ENCODE measurements at places on chromosomes 16 and 17.

DNA sequence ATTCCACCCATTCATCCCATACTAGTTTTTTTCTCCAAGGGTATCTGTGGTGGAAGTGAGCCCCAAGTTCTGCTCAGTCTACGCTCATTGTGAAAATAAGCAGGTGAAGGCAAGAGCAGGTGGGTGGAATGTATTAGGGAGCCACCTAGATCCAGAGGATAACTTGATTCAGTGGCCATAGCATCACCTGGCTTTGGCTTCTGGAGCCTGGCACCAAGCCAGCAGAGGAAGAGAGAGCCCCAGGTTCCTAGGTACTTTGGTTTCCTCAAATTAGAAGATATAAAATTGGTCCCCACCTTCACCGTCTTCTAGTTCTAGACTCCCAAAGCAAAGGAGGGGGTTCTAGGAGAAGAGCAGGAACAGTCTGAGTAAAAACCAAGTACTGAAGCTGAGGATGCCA, 4.1 kb downstream of the FXR2 start:
- no peak for DNase-seq

DNA sequence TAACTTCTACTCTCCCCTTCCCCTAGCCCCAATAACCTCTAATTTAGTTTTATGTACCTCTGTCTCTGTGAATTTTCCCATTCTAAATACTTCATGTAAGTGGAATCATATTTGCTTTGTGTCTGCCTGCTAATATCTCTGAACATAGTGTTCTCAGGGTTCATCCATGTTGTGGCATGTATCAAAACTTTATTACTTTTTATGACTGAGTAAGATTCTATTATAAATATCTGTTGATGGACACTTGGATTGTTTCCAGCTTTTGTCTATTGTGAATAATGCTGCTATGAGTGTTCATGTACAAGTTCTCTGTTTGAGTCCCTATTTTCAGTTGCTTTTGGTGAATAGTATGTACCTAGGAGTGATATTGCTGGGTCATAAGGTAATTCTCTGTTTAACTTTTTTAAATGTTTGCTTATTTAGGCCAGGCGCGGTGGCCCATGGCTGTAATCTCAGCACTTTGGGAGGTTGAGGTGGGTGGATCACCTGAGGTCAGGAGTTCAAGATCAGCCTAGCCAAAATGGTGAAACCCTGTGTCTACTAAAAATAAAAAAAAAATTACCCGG, 92.8 kb downstream of the CHD9 start:
- no peak for DNase-seq

- DNase-seq = no peak
Observed at GRCh38 chr16:87895641-87896141, 26.4 kb upstream of the SLC7A5 start.

- DNase-seq = no peak
Observed at GRCh38 chr17:15446036-15446435, 21.4 kb downstream of the CDRT4 start.

Data from left renal cortex interstitium (tissue), 4 donors.